CD4-positive, alpha-beta T cell (primary cell): ENCODE measurements at places on chromosomes 5 and 9.

- no peak for DNase-seq
These were observed 10.9 kb downstream of the RGMB start for GRCh38 chr5:98784411-98784810.

DNA sequence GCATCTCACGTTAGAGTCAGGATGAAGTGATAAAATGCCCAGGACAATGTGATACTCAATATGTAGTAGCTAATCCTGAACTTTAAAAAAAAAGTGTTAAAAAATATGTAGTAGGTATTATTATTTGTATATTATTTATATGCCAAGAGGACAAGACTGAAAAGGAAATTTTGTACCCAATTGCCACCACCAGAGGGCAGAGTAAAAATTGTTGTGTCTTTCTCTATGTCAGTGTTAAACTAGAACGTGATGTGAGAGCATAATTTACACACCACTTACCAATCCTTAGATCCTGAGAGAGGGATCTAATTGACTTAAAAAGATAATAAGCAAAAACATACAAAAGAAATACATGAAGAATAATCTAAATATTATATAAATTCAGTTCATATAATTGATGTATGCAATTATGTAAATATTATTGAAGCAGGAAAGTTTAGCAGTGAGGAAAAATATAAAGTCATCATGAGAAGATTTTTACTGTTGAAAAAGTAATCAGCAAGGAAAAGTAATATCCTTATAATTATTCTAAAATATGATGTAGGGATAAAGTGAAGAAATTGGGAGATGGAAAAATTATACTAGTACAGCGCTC, 288.9 kb downstream of the RAB3C start:
- DNase-seq = no peak

- DNase-seq = no peak
These were observed 542.6 kb downstream of the CSNK1G3 start for GRCh38 chr5:124054564-124054963.

- DNase-seq = no peak
These were observed 304.1 kb downstream of the MAT2B start for GRCh38 chr5:163809473-163809872.

DNA sequence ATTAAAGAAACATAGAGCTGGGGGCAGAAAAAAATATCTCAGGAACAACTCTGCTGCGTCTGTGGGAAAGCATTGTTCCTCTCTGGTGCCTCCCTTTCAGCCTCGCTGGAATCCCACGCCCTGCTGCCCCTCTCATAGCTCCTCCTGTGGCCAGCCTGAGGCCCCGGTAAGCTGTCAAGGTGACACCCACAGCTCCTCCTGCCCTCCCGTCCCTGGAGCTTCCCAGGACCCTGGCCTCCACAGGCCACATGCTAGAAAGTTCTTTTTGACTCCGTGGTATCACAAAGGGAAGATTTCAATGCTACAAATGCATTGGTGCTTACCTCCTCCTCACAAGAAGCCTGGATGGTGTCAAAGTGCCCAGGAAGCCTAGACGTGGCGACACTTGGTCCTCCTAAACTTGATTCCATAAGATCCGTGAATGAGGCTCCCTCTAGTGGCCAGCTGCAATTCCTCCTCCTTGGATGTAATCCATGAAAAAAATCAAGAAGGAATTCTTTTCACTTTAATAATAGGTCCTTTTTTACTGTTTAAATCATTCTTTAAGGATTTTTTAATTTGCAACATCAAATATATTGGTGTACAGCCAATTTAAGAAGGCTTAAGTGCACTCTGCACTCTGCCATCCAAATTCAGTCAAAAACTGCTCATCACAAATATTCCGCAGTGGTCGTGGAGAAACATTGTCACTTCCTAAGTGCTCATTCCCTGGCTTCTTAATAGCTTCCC, 104.9 kb downstream of the CFAP90 start:
- peak; percentile 52 for DNase-seq

DNA sequence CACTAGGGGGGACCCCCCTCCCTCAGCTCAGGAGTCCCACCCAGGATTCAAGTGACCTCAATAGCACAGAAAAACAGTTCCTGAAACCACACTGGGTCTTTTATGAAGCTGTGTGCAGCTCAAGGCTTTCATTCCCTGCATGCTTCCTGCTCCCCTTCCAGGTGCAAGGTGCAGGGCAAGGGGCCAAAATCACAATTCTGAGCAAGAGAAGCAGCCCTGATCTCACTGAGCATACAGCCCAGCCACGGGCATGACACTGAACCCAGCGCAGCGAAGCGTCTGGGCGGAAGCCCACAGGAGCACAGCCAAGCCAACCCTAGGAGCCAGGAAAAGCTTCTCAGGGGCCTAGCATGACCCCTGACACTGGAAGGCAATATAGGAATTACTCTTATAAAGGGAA, 62.9 kb downstream of the IRX2 start:
- no peak for DNase-seq

DNA sequence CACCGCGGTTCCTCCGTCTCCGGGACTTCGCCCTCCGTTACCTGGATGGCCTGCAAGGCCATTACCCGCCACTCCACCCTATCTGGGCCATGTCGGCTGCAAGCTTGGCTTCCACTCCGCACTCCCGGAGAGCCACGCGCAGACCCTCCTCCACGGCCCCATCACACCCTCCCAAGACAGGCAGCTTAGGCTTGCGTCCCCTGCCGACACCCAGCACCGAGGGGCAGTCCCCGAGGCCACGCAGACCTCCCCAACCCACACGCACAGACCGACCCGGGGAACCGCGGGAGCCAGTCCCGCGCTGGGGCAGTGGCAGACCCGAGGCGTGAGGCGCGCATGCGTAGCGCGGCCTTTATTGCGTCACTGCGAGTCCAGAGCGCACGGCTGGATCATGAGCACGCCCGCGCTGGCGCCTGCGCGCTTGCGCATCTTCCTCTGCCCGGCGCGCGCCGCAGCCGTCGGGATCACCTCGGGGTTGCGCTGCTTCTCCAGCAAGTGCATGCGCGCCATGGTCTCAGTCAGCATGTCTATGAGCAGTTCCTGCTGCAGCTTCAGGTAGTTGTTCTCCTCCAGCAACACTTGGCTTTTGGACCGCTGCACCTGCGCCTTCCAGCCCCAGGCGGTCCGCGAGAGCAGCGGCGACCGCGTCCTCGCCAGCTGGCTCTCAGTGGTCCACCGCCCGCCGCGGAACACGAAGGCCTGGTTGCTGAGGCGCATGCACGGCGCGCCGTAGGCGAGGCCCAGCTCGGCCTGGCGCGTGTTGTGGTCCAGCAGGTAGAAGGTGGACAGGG, 2.4 kb downstream of the CBY3 start:
- peak; percentile 92 for DNase-seq

GRCh38 chr5:114744406-114744805, 382.5 kb downstream of the KCNN2 start:
- no peak for DNase-seq

DNA sequence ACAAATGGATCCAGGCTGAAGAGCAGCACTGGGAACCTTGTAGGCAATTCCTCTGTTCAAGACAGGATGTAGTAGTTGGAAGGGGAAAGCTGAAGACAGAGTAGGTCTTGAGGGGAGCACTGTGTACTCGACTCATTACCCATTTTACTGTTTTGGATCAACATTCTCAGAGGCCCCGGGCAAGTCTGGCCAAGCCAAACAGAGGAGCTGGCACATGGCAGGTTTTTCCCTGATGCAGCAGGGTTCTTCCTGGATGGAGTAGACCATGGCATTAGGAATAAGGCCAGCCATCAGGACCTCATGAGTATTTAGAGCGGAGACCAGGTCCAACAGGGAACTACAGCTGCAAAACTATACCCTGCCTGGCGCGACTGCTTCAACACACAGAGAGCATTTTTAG, 4.4 kb downstream of the SVEP1 start:
- DNase-seq = no peak

DNA sequence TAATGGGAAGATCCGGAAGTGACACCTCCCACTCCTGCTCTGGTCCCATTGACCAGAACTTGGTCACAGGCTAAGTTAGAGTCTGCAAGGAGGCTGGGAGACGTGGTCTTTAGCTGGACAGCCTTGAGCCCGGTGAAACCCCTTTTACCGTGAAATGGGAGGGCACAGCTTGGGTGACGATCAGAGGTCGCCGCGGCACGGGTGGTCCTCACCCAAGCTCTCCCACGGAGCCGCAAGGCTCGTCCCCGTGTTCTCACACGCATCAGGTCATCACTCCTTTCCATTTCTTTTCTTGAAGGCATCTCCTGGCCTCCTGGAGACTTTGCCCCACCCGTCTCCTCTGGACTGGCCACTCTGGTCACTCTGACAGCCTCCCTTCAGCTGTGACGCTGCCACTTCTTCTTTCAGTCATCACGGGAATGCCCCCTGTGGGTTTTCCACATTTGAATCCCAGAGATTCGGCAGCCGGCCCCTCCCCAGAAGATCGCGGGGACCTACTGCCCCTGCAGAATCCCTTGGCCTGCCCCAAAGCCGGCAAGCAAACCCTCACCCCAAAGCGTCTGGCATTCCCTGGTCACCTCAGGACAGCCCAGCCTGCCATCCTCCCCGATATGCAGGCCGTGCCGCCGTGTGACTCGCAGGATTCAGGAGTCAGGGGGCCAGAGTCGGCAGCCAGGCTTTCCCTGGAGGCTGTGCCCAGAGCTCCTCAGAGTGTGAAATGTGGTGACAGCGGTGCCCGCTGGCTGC, 18.9 kb upstream of the EGFL7 start:
- no peak for DNase-seq

DNA sequence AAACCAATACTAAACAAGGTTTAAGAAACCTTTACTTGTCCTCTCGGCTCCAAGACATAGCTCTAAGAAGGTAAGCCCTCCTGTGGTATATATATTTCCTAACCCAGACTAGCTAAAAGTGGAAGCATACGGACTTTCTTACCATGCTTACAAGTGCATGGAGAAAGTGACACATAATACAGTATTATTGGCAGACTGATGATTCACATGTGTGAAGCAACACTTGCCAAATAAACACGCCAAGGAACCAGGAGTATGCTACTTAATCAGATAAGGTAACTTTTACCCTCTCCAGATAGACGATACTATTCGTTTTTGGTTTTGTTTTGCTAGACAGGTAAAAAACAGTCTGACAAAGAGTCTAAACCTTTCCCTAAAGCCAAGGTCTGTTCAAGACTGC, 264.1 kb downstream of the MLLT3 start:
- DNase-seq = no peak

DNA sequence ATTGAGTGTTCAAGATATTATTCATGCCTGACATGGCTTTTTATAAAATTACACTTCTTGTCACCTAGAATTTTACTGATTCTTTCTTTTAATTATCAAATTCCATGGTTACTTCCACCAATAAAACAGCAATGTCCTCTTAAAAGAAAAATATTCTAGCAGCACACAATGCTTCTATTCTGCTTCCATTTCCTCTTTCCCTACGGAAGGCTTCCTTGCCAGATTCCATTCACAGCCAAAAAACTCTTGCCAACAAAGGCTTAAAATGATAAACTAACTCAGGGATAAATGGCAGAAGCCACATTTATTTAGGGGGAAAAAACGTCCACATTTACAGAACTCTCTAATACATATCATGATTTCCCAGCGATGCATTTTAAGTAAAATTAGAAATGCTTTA, 111.6 kb downstream of the CTNND2 start:
- DNase-seq = no peak
